ENCODE measurements at places on chromosomes 4 and X. TPM values are rescaled to one million over a fixed set of nuclear protein-coding genes. Genes with fewer than 3 reads are reported as not detected.
A peak's percentile ranks its signal among the peaks of the same experiment; 100 is the strongest.

DNA sequence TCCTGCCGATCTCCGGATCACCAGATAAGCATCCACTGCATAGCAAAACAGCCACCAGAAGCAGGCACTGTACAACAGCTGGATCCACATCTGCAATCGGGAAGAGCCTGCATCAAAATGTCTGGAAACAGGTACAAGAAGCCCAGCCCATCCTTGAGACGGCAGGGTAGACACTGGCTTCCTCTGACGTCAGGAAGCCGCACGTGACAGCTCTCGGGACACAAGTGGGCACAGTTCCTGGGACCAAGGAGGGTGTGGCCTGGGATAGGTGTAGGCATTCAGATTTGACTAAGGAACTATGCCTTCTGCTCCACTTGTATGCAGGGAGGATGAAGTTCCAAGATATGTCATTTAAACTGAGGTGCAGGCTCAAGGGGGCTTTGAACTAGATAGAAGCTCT lies 6.3 kb downstream of the GPR143 start:
- no peak overlapping the region for H3K27ac ChIP-seq
- no peak for DNase-seq
- no peaks in the 10 kb centered on the region for H3K27me3 ChIP-seq
- no peaks in the 10 kb centered on the region for H3K36me3 ChIP-seq

GRCh38 chr4:6184169-6184568 lies 16.2 kb downstream of the JAKMIP1 start:
- H3K27ac ChIP-seq: no peak overlapping the region
- H3K27me3 ChIP-seq: no peaks in the 10 kb centered on the region
- no peak overlapping the region for H3K4me3 ChIP-seq
- DNase-seq: no peak

Gene FREM3
- total RNA-seq: 0.07 TPM

GRCh38 chr4:125526420-125526819 lies 211.7 kb downstream of the FAT4 start:
- H3K4me3 ChIP-seq: no peak overlapping the region
- H3K36me3 ChIP-seq: no peaks in the 10 kb centered on the region
- H3K27ac ChIP-seq: no peak overlapping the region
- H3K27me3 ChIP-seq: no peaks in the 10 kb centered on the region
- no peaks in the 10 kb centered on the region for H3K4me1 ChIP-seq

GRCh38 chr4:54228056-54228527 lies 1.0 kb upstream of the PDGFRA start:
- H3K27me3 ChIP-seq: peaks cover 64% of the 10 kb centered on the region
- DNase-seq: peak; percentile 53
- H3K4me3 ChIP-seq: no peak overlapping the region
- H3K4me1 ChIP-seq: peaks cover 48% of the 10 kb centered on the region
- H3K27ac ChIP-seq: no peak overlapping the region
- no peaks in the 10 kb centered on the region for H3K36me3 ChIP-seq

DNA sequence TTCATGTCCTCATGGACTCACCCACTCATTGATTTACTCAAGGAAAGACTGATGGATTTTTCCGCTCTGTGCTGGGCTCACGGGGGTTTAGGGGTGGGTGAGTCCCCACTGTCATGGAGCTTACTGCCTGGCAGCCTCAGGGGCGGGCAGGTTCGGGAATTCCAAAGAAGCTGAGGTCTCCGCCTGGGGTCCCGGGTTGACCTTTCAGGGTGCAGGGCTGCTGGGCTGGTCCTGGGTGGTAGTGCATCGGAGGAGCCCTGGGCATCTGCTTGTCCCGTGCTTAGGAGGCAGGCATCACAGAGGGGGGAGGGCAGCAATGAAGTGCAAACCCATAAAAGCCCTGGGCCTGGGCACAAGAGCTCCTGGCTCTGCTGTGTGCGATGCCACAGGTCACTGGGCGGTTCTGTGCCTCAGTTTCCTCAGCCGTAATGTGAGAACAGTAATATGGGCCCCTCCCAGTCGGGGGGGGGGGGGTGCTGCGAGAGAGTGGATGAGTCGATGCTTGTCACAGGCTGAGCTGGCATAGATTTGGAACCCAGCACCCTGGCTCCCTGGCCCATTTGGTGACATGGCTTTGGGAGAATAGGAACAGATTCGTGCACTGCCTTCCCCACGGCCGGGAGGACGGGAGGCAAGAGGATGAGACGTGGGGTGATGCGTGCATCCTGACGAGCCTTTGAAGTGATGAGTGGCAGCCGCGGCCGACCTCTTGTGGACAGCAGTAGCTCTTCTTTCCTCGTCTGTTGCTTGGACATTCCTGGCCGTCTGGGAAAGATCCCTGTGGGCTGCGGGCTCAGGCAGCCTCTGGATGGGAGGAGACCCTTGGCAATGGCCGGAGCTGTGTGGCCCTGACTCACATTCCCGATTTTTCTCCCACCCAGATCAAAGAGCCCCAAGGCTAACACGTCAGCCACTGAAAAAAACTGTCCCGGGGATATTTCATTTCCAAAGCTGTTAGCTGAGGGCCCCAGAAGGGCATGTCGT lies 42.0 kb downstream of the PSAPL1 start:
- H3K27ac ChIP-seq: no peak overlapping the region
- no peak for DNase-seq
- H3K4me1 ChIP-seq: no peaks in the 10 kb centered on the region
- H3K4me3 ChIP-seq: no peak overlapping the region
- no peaks in the 10 kb centered on the region for H3K36me3 ChIP-seq

Gene MAGEE1
- 11.8 TPM for total RNA-seq

Gene FAM47A
- total RNA-seq: not detected

- no peaks in the 10 kb centered on the region for H3K4me1 ChIP-seq
- no peak overlapping the region for H3K27ac ChIP-seq
- DNase-seq: no peak
- no peaks in the 10 kb centered on the region for H3K27me3 ChIP-seq
- no peak overlapping the region for H3K4me3 ChIP-seq
- no peaks in the 10 kb centered on the region for H3K36me3 ChIP-seq
Observed at GRCh38 chrX:22041907-22042530, 9.9 kb downstream of the PHEX start.

Gene PCDH19
- total RNA-seq: not detected

- no peaks in the 10 kb centered on the region for H3K4me1 ChIP-seq
- H3K4me3 ChIP-seq: no peak overlapping the region
- DNase-seq: no peak
- H3K27me3 ChIP-seq: no peaks in the 10 kb centered on the region
Observed at GRCh38 chr4:22385611-22386011, 130.3 kb downstream of the ADGRA3 start.

GRCh38 chr4:84031401-84031800 lies 467.7 kb downstream of the NKX6-1 start:
- H3K27me3 ChIP-seq: no peaks in the 10 kb centered on the region
- DNase-seq: no peak
- no peaks in the 10 kb centered on the region for H3K36me3 ChIP-seq
- H3K4me3 ChIP-seq: no peak overlapping the region
- H3K27ac ChIP-seq: no peak overlapping the region

Gene RAB41
- total RNA-seq: not detected

DNA sequence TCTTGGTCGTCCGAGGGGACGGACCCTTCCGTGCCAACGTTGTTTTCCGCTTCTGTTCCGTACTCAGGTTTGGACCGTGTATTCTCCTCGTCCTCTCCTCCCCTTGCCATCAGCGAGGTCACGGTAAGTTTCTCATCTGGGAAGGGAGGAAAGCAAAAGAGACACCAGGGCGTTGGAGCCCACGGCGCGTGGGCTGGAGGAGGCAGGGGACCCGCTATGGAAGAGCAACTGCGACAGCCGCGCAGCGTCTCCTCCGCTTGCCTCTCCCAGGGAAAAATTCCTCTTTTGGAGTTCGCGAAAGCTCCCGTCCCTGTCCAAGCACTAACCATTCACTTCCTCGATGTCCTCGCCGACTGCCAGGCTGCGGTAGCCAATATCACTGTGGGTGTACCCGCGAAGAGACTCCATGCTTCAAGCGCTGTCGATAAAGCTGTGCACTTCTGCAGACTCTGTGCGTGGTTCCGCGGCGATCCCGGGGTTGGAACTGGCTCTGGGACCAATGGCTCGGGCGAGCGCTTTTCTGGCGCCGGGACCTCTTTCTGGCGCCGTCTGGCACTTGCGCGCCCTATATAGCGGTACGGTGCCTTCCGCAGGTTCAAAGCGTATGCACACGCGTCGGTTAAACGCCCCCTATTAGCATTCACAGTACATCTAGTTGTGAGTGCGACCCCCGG lies at the start of gene ESX1:
Gene ESX1 (minus strand): TSS at position 492 of the 674 bp plus-strand sequence. CDS start 84 bp downstream, at position 408.
- H3K36me3 ChIP-seq: no peaks in the 10 kb centered on the region
- no peak within 1 kb of the TSS for H3K27ac ChIP-seq
- H3K27me3 ChIP-seq: peaks cover 7% of the 10 kb centered on the region
- H3K4me1 ChIP-seq: peaks cover 16% of the 10 kb centered on the region
- DNase-seq: no peak

- H3K27ac ChIP-seq: no peak overlapping the region
- no peaks in the 10 kb centered on the region for H3K4me1 ChIP-seq
- H3K27me3 ChIP-seq: no peaks in the 10 kb centered on the region
- H3K4me3 ChIP-seq: no peak overlapping the region
- DNase-seq: no peak
- H3K36me3 ChIP-seq: no peaks in the 10 kb centered on the region
Observed at GRCh38 chr4:18689308-18690115, 668.0 kb upstream of the LCORL start.

All from natural killer cell (primary cell).